ENCODE measurements at places on chromosomes 6 and 20. TPM values are rescaled to one million over a fixed set of nuclear protein-coding genes. Genes with fewer than 3 reads are reported as not detected.

DNA sequence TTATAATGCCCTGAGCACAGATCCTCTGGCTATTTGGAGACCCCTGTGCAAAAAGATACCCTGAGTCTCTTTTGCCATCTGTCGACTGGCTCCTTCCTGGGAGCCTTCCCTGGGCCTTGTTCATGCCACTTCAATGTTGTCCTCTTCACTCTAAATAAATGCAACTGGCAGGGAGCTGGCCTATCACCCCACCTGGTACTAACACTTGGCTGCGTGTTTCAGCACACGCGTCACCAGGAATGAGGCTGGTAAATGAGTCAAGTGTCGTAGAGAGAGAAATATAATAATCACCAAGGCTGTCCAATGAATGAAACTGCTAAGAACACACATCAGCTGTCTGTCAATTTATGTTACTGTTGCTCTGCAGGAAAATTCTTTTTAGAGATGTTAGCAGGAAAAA is 374.6 kb upstream of the JARID2 start:
- no peak for DNase-seq

GRCh38 chr6:148455225-148455624 is 112.6 kb downstream of the SASH1 start:
- DNase-seq, result no peak

ADGRF1 gene
- total RNA-seq, result 0.27 TPM

GRCh38 chr6:125018136-125018535 is 55.9 kb downstream of the RNF217 start:
- DNase-seq, result no peak

DNA sequence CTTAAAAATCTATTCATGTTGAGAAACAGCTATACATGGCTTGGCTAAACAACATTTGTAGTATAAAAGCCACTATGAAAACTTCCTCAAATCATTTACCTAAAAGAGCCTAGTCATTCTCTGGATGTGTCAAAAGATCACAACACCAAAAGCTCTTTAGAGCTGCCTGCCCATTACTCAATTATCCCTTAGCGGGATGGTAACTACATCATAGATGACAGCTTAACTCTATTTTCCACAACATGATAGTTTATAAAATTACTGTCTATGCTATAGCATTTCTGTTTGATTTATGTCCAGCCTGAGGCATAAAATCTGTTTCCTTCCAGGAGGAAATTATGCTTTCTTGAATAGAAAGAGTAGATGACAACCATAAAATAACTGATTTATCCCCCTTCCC is 777.6 kb upstream of the HS3ST5 start:
- no peak for DNase-seq

GRCh38 chr6:36516988-36517387 is 30.3 kb downstream of the STK38 start:
- no peak for DNase-seq

GRCh38 chr6:45626087-45626891 is 248.6 kb upstream of the SUPT3H start:
- DNase-seq, result no peak

DLGAP4 gene
- total RNA-seq, result 26.1 TPM

GRCh38 chr6:118080547-118080946 is 173.5 kb downstream of the SLC35F1 start:
- DNase-seq, result no peak

TRIM38 gene
- total RNA-seq, result 4.8 TPM

FILIP1 gene
- under 0.01 TPM for total RNA-seq

ADAT2 gene
- total RNA-seq, result 2.2 TPM

DNA sequence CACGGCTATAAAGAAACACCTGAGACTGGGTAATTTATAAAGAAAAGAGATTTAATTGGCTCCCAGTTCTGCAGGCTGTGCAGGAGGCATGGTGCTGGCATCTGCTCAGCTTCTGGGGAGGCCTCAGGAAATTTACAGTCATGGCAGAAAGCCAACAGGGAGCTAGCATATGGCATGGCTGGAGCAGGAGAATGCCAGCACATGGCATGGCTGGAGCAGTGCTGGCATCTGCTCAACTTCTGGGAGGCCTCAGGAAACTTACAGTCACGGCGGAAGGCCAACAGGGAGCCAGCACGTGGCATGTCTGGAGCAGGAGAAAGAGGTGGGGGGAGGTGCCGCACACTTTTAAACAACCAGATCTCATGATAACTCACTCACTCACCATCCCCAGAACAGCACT is 32.5 kb upstream of the DACT2 start:
- no peak for DNase-seq

DNA sequence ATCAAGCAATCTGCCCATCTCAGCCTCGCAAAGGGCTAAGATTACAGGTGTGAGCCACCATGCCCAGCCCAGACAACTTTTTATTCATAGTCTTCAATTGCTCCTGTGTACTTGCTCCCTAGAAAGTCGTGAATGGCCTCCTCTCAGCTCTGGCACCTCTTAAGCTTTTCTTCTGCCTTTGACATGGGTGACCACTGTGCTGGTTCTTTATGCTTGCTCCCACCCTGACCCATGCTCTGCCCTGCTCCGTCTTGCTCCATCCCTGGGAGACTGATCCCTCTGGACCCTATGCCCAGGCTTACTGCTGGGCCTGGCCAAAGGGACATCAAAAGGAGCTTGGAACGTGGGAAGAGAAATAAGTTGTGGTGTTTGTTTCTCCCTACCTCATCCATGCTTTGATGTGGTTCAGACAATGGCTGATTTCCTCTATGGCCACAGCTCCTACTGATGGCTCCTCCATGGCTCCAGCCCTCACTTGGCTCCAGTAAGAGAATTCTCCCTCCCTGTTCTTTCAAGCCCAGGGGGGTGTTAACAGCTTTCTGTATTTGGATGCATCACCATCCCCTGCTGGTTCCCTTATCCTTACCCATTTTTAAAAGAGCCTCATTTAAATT is 7.7 kb upstream of the TREM2 start:
- DNase-seq, result no peak

DNA sequence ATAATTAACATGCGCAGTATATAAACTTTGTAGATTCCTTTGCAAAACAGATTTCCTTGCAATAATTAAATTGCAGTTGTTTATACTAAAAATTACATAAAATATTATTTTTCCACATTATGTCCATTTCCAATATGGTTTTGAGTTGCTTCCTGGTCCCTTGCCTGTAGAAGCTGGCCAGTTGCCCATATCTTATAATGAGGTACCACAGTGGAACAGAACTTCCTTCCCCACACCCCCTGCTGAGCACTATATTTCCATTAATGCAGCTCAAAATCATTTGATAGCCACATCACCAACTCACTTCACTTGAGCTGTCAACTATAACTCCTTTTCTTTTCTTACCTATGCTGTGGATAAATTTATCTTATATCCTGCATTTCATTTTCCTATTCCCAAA is 194.6 kb downstream of the DST start:
- DNase-seq, result no peak

- no peak for DNase-seq
Observed at GRCh38 chr6:81938991-81939732, 186.7 kb upstream of the TENT5A start.

GRCh38 chr20:54220722-54221121 is 12.8 kb downstream of the PFDN4 start:
- DNase-seq, result no peak

- DNase-seq, result no peak
Observed at GRCh38 chr6:43120101-43120763, 44.1 kb downstream of the PTK7 start.

DNA sequence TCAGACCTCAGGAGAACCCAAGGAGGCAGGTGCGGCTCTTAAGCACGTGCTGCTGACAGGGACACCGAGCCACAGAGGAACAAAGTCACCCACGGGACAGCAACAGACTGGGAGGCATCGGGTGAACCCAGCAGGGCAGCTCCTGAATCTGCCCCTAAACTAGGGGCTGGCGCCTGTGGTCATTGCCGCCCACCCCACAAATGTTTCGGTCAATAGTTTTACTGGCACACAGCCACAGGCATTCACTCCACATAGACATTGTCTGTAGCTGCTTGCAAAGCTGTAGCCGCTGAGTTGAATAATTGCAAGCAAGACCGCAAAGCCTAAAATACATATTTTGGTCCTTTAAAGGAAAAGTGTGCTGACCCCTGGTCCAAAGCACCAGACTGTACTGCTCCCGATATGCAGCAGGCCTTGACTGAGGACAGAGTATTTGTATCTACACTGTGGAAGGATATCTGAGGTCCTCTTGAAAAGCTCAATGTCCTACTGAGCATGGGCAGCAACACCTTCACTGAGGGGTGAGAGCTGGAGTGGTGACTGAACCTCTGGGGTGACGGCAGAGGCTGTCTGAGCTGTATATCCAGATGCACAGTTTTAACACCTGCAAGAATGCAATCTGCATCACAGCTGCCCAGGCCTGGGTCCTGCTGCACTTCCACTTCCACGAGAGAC is 310.3 kb downstream of the THBS2 start:
- DNase-seq, result no peak

- no peak for DNase-seq
Observed at GRCh38 chr6:155970876-155971708, 515.5 kb upstream of the NOX3 start.

- DNase-seq, result no peak
Observed at GRCh38 chr6:29763491-29764289, 40.5 kb downstream of the HLA-F start.

GRCh38 chr20:5570452-5570851 is 179.7 kb upstream of the SHLD1 start:
- DNase-seq, result no peak

DNA sequence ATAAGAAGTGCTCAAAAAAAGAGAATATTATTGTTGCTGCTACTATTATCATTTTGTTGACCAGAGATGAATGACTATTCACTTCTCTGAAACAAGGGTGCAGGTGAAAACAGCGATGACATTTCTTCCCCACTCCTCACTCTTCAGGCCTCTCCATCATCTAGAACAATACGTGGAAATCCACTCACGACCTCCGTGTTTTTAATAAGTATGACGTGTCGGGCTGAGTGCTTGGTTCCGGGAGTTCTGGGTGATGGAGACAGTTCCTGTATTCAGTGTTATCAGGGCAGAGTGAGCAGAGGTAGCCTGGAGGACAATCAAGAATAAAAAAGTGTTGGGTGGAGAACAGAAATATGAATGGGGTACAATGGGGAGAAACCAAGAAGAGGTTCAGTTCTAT is 130.0 kb upstream of the ZNF217 start:
- no peak for DNase-seq

- no peak for DNase-seq
Observed at GRCh38 chr6:23181356-23182110, 612.2 kb downstream of the HDGFL1 start.

MED20 gene
- total RNA-seq, result 23.7 TPM

- DNase-seq, result no peak
Observed at GRCh38 chr6:23952245-23952644, 173.8 kb upstream of the NRSN1 start.

OTOR gene
- total RNA-seq, result not detected

ERVFRD-1 gene
- under 0.01 TPM for total RNA-seq

- DNase-seq, result no peak
Observed at GRCh38 chr20:23291575-23292240, 58.9 kb upstream of the NXT1 start.

DNA sequence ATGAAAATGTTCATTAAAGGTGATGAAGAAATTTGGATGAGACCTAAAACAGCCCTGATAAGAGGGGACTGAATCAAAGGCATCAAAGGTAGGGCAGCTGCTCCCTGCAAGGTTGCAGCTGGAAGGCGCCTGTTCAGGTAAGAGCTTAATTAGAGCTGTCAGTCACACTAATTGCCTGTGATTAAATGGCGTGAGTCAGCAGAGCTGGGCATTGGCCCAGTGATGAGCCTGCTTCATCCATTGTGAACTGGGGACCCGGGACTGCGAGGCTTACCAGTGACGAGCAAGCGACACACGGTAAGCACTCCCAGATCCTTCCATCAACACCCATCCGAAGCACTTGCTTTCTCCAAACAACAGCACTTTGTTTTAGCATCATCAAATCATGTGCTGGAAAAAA is 621.5 kb upstream of the CDH4 start:
- no peak for DNase-seq

- no peak for DNase-seq
Observed at GRCh38 chr6:195861-196360, 96.4 kb upstream of the DUSP22 start.

CD40 gene
- 4.6 TPM for total RNA-seq

DNA sequence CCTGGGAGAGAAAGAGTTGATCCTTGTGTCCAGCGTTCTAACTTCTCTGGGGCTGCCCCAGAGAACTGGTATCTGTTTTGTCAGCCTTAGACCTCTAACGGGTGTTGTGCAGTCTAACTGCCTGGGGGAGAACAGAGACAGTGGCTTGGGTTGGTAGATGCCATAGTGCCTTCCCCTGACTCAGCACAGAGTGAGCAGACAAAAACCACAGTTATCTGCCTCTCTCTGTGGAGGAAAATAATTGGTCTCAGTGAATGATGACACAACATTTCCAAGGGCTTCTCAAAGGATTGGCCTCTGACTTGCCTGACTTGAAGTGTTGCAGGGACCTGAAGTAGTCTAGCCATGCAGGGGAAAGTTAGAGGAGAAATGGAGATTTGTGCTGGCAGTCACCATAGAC is 226.2 kb upstream of the MAN1A1 start:
- no peak for DNase-seq

XKR7 gene
- under 0.01 TPM for total RNA-seq

GRCh38 chr20:57459278-57459677 is 65.7 kb downstream of the CTCFL start:
- DNase-seq, result no peak

RGS17 gene
- under 0.01 TPM for total RNA-seq

- DNase-seq, result no peak
Observed at GRCh38 chr6:26613689-26614683, 17.2 kb downstream of the ABT1 start.

DNA sequence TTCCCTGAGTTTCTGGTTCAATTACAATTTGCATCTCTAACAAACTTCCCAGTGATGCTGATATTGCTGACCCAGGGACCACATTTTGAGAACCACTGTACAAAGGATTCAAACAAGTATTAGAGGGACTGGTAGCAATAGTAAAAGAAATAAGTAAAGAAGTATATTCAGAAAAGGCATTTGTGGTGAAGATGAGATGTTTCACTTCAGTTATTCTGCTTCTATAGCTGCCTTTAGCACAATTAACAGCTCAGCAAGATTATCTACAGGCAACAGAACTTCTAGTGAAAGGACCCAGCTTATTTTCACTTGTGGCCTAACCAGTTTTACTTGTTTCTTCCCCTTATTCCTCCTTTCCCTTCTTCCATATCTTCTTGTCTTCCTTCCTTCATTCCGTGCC is 149.4 kb downstream of the PHF3 start:
- no peak for DNase-seq

GRCh38 chr6:162442687-162443086 is 284.9 kb downstream of the PRKN start:
- DNase-seq, result peak; percentile 15

Data from hematopoietic multipotent progenitor cell (in vitro differentiated cells).